ENCODE measurements at places on chromosomes 16 and 17. TPM values are rescaled to one million over a fixed set of nuclear protein-coding genes. Genes with fewer than 3 reads are reported as not detected.

GRCh38 chr16:66961065-66961744, at the start of gene CES3:
Gene CES3, plus strand, starts transcription at chr16:66961266. Its CDS starts 42 bp downstream, at chr16:66961308.
- peak within 1 kb of the TSS; percentile 47 for H3K4me3 ChIP-seq
- no peaks in the 10 kb centered on the region for H3K36me3 ChIP-seq
- H3K27ac ChIP-seq: no peak within 1 kb of the TSS
- H3K4me1 ChIP-seq: no peaks in the 10 kb centered on the region
- peak; percentile 91 for DNase-seq

- H3K4me3 ChIP-seq: no peak overlapping the region
- no peaks in the 10 kb centered on the region for H3K27me3 ChIP-seq
- H3K27ac ChIP-seq: no peak overlapping the region
- H3K36me3 ChIP-seq: no peaks in the 10 kb centered on the region
- no peak for DNase-seq
Observed at GRCh38 chr16:10362077-10362863, 23.6 kb upstream of the ATF7IP2 start.

- DNase-seq: no peak
- H3K4me1 ChIP-seq: no peaks in the 10 kb centered on the region
- H3K4me3 ChIP-seq: no peak overlapping the region
Observed at GRCh38 chr17:58268774-58269556, 11.8 kb downstream of the MPO start.

DNA sequence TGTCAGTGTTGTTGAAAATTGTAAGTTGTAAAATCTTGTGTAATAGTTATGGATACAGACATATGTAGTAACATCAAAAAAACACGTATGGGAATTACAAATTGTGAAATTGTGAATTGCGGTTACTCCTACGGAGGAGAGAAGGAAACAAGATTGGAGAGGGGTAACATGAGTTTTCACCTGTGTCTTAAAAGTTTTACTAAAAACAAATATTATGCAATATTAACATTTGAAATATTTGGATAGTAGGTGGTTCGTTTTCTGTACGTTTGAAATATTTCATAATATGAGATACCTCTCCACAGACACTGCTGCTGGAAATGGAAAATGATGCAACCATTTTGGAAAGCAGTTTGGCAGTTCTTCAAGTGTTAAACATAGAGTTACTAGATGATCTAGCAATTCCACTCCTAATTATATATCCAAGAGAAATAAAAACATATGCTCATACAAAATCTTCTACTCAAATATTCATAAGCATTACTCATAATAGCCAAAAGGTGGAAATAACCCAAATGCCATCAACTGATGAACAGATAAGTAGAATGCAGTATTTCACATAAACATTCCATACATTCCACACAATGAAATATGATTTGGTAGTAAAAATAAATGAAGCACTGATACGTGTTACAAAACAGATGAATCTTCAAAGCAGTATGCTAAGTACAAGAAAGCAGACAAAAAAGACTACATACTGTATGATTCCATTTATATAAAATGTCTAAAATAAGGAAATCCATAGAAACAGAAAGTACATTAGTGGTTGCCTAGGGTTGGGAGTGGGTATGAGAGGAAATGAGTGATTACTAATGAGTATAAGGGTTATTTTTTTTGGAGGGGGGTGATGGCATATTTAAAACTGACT, 40.7 kb upstream of the ABCA10 start:
- H3K27me3 ChIP-seq: no peaks in the 10 kb centered on the region
- H3K27ac ChIP-seq: no peak overlapping the region
- H3K36me3 ChIP-seq: no peaks in the 10 kb centered on the region
- H3K4me3 ChIP-seq: no peak overlapping the region

DNA sequence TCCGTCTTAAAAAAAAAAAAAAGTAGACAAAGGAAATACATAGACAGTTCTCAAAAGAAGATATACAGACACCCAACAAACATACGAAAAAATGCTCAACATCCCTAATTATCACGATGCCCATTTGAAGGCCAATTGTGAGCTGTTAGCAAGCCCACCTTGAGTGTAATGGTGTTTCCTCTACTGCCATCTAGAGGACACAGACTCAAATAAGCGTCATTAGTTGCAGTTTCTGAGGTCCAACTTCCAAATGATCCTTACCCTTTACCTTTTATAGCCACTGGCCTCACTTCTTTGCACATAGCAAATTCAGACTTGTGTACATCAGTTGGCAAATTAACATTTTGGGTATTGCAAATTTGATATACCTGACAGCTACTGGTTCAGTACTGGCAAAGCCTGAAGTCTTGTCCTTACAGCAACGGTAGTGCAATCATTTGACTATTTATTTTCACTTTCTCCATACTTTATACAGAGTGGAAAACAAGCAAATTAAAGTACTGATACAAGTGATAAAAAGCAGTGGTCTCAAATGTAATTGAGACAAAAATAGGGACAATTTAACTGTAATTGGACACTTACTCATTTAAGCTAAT, 536.3 kb upstream of the EEF2KMT start:
- H3K4me3 ChIP-seq: no peak overlapping the region
- peak; percentile 77 for DNase-seq
- H3K4me1 ChIP-seq: peaks cover 4% of the 10 kb centered on the region
- H3K36me3 ChIP-seq: no peaks in the 10 kb centered on the region

GRCh38 chr16:80962879-80963278, 43.8 kb downstream of the CMC2 start:
- H3K27ac ChIP-seq: no peak overlapping the region
- H3K4me1 ChIP-seq: no peaks in the 10 kb centered on the region
- H3K36me3 ChIP-seq: no peaks in the 10 kb centered on the region
- H3K27me3 ChIP-seq: no peaks in the 10 kb centered on the region

DNA sequence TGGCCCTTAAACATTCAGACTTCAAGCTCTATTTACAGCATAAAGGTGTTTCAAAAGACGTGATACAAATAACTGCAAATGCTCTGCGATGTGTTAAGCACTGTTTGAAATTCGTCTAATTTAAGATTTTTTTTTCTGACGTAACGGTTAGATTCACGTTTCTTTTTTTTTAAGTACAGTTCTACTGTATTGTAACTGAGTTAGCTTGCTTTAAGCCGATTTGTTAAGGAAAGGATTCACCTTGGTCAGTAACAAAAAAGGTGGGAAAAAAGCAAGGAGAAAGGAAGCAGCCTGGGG, 681 bp upstream of the MAPT start:
- peaks cover 14% of the 10 kb centered on the region for H3K4me1 ChIP-seq
- no peak for DNase-seq
- no peak overlapping the region for H3K27ac ChIP-seq
- H3K36me3 ChIP-seq: no peaks in the 10 kb centered on the region
- peak overlapping the region; percentile 66 for H3K4me3 ChIP-seq
- peaks cover 89% of the 10 kb centered on the region for H3K27me3 ChIP-seq

DNA sequence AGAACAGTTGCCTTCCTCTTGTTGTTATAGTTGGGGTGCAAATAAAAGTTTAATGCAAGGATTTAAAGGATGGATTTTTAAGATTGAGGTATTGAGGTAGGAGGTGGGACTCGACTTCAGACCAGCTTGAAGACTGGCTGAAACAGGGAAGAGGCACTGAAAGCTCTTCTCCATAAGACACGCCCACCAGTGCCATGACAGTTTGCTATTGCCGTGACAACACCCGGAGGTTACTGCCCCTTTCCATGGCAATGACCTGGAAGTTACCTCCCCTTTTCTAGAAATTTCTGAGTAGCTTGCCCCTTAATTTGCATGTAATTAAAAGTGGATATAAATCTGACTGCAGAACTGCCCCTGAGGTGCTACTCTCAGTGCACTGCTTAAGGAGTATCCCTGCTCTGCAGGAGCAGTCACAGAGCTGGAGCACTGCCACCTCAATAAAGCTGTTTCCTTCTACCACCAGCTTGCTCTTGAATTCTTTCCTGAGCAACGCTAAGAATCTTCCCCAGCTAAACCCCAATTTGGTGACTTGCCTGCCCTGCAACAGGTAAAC, 122.6 kb downstream of the SHISA6 start:
- no peak overlapping the region for H3K27ac ChIP-seq
- H3K27me3 ChIP-seq: no peaks in the 10 kb centered on the region
- DNase-seq: no peak
- no peak overlapping the region for H3K4me3 ChIP-seq

DNA sequence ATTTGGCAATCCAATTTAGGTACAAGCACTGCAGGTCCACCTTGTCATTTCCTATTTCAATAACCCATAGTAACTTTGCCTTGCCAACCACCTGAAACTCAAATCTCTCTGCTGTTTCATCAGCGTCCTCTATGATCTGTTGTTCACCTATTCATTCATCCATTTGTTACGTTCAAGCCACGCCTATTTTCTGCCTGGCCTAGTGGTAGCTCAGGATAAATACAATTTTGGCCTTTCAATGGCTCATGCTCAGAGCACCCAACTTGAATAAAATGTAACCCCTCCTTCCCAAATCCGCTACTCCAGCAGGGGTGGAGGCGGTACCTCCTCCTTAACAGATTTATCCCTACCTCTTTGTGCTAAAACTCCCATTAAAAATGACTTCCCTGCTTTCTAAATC, 3.6 kb upstream of the FBXO47 start:
- no peak for DNase-seq
- H3K27ac ChIP-seq: no peak overlapping the region
- H3K27me3 ChIP-seq: no peaks in the 10 kb centered on the region
- H3K4me3 ChIP-seq: no peak overlapping the region
- no peaks in the 10 kb centered on the region for H3K36me3 ChIP-seq
- H3K4me1 ChIP-seq: no peaks in the 10 kb centered on the region

DNA sequence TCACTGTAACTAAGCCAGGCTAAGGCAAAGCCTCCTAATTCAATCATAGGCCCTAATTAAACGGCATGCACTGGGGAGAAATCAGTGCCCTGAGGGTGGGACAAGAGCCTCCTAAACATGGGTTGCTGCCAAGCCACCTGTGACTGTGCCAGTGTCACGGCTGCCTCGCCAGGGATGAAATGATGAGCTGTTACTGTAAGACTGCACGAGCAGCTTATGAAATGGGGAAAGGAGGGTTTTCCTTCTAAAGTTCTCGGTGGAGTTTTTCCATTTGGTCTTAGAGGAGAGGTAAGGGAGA, 12.7 kb downstream of the TMEM11 start:
- no peaks in the 10 kb centered on the region for H3K27me3 ChIP-seq
- no peak for DNase-seq
- no peak overlapping the region for H3K27ac ChIP-seq
- no peak overlapping the region for H3K4me3 ChIP-seq
- H3K36me3 ChIP-seq: no peaks in the 10 kb centered on the region

DNA sequence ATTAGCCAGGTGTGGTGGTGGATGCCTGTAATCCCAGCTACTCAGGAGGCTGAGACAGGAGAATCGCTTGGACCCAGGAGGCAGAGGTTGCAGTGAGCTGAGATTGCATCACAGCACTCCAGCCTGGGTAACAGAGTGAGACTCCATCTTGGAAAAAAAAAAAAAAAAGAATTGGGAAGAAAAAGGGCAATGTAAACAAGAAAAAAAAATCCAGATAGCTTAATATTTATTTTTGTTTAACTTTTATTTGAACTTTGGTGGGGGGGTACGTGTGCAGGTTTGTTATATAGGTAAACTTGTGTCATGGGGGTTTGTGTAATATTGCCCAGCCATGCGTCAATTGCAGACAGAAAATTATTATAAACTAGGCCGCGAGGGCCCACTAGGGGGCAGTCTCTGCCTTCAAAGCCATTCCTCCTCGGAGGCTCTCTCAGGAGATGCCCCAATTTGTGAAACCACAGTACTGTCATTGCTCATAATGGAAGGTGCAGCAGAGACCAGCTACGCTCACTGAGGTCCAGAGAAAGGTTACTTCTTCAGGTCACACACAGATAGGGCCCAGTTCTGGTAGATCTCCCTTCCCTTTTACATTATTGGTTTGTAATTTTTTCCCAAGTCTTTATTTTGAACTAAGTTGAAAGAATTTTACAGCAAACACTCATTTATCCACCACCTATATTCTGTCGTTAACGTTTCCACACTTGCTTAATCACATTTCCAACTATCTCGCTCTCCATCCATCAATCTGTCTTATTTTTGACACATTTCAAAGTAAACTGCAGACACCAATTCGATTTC, 206.2 kb downstream of the PRKCB start:
- H3K27me3 ChIP-seq: no peaks in the 10 kb centered on the region
- no peaks in the 10 kb centered on the region for H3K4me1 ChIP-seq
- no peaks in the 10 kb centered on the region for H3K36me3 ChIP-seq
- H3K27ac ChIP-seq: no peak overlapping the region

DNA sequence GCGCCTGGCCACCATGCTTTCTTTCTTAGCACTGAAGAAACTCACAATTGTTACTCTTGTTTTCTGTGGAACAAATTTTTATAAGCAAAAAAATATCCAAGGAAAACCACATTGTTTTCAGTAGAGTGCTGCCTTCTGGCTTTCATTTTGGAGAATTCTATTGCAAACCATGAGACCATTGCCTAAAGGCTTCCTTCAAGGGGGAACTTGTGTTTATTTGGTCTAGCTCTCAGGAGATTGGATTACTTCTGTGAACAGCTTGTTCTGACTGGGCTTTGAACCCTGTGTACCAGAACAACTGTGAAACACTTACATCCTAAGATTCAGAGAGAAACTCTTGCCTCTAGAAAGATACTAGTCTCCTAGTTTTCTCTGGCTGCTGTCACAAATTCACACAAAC, 32.1 kb downstream of the TOM1L1 start:
- no peaks in the 10 kb centered on the region for H3K27me3 ChIP-seq
- no peaks in the 10 kb centered on the region for H3K4me1 ChIP-seq
- no peak for DNase-seq
- no peak overlapping the region for H3K4me3 ChIP-seq
- no peak overlapping the region for H3K27ac ChIP-seq

DNA sequence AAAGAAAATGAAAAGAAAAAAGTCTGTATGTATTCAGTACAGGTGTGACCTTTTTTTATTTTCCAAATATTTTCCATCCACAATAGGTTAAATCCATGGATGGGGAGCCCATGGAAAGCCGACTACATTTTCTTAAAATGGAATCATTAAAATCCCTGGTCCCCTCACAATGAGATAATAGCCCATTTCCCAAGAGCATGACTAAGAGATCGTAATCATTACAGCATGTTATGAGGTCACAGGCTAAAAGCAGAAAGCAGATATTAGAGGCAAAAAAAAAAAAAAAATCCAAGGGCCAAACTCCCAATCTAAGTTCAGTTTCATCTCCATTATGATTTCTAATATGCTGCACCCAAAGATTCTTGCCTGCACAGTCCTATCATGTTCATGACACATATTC, 44.7 kb downstream of the CYTH1 start:
- H3K36me3 ChIP-seq: no peaks in the 10 kb centered on the region
- DNase-seq: no peak
- no peak overlapping the region for H3K27ac ChIP-seq
- peaks cover 4% of the 10 kb centered on the region for H3K4me1 ChIP-seq

GRCh38 chr17:3735515-3735914, 11.8 kb downstream of the HASPIN start:
- DNase-seq: no peak
- peaks cover 19% of the 10 kb centered on the region for H3K4me1 ChIP-seq
- peaks cover 7% of the 10 kb centered on the region for H3K27me3 ChIP-seq
- no peak overlapping the region for H3K27ac ChIP-seq
- H3K4me3 ChIP-seq: no peak overlapping the region

Gene TSPAN10
- 0.93 TPM for total RNA-seq

Gene NUP93
- total RNA-seq: 128 TPM

Gene GHDC
- 6.8 TPM for total RNA-seq

Gene RNF112
- total RNA-seq: 0.86 TPM

Gene MAP1LC3B
- total RNA-seq: 32.5 TPM

Gene OTOP3
- not detected for total RNA-seq

Gene CACNA1G
- total RNA-seq: 1.6 TPM
